Pulmonary artery endothelial cell (primary cell): ENCODE measurements at places on chromosomes 2 and 18. TPM values are rescaled to one million over a fixed set of nuclear protein-coding genes. Genes with fewer than 3 reads are reported as not detected.

TMEM17 gene
- 0.63 and 1.5 TPM in 2 replicates for total RNA-seq

SCN1A gene
- total RNA-seq, result not detected in 2 replicates

FOXD4L1 gene
- total RNA-seq, result 0.07 and 0.11 TPM in 2 replicates

SPDYA gene
- total RNA-seq, result 0.79 and 1.0 TPM in 2 replicates

SGPP2 gene
- not detected in 2 replicates for total RNA-seq

MAPK4 gene
- total RNA-seq, result not detected in 2 replicates

VPS54 gene
- 17.6 and 24.3 TPM in 2 replicates for total RNA-seq

ITPRIPL1 gene
- total RNA-seq, result 1.3 and 5.4 TPM in 2 replicates

CLEC4F gene
- total RNA-seq, result not detected in 2 replicates

- no peak for DNase-seq
Measured at GRCh38 chr2:16513626-16514025, 152.0 kb downstream of the CYRIA start.

GRCh38 chr2:44730593-44730992, 210.9 kb upstream of the SIX3 start:
- DNase-seq, result no peak

- no peak for DNase-seq
Measured at GRCh38 chr2:198309673-198310280, 505.4 kb downstream of the PLCL1 start.

DNA sequence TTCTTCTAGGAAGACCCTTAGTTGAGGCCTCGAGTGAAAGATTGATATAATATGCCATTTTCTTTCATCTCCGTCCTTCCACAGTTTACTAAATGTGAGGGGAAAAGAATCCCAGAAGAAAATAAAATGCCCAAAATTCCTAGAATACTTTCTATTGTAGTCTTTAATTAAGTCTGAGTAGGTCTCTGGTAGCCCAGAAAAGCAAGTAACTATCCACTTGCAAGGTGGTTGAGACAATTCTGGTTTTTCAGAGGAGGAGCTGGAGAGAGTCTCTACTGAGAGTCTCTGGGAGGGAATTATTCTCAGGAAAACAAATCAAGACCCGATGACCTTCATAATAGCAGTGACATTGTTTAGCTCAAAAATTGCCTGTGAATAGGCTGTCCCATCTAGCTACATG, 63.9 kb upstream of the TTC39C start:
- DNase-seq, result no peak

- DNase-seq, result no peak
Measured at GRCh38 chr2:174326161-174327020, 8.4 kb upstream of the SP9 start.

DNA sequence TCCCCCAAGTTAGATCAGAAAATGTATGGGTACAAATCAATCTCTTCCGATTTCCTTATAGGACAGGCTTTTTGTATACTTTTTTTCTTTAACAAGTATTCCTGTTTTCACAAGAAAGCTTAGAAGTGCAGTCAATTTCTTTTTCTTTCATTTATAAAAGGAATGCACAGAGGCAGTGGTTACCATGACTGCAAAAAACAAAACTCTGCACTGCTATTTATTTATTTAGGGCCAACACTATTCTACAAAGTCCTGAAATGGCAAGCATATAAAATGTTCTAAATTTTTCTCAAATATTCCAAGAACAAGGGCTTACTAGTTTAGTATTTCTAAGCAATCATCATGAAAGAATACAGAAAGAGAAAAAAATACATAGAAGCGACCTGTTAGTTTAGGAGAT, 22.2 kb downstream of the ATAD2B start:
- no peak for DNase-seq

- DNase-seq, result no peak
Measured at GRCh38 chr18:35573531-35573930, 8.0 kb upstream of the GALNT1 start.

DNA sequence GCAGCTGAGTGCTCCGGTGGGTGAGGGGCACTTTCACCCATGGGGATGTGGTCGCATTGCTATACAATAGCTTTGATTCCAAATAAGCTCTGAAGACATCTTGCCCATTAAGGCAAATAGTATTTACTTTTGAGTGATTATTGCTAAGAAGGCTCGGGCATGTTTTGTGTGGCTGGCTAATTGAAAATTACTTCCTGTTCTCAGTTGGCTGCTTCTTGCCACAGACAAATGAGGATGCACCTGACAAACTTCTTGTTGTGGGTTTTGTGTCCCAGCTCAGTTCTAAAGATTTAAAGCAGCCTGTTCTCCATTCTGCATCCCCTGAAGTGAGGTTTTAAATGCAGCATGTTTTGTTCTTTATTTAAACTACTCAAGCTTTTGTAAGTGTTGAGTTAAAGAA, 88.3 kb downstream of the KCNS3 start:
- DNase-seq, result no peak

DNA sequence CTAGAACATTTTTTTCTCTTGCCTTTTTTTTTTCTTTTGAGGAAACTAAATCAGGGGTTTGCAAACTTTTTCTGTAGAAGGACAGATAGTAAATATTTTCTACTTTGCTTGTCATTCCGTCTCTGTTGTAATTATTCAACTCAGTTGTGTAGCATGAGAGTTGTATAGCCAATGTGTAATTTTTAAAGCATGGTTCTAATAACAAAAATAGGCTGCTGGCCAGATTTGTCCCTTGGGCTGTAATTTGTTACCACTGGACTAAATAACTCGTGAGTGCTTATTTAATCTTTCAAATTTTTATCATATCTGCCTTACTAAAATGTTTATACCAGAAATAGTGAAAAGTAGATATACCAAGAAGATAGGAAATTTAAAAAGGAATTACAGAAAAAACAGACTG, 43.0 kb downstream of the CCDC148 start:
- DNase-seq, result no peak

DNA sequence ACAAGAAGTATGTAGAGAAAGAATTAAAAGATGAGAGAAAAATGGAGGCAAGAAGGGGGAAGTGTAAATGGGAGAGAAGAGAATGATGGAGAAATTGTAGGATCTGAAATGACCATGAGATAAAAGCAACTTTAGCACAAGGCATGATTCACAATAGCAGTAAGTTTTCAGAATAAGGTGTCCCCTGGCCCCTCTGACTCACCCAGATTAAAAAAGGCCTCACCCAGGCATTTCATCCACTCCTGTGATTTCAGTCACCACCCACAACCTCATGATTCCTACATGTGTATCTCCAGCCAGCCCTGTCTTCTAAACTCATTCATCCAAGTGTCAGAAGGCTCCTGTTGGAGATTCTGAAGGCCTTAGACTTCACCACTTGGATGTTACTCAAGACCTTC, 56.6 kb downstream of the SP100 start:
- DNase-seq, result no peak

GRCh38 chr2:207315131-207315530, 149.4 kb upstream of the KLF7 start:
- no peak for DNase-seq

DNA sequence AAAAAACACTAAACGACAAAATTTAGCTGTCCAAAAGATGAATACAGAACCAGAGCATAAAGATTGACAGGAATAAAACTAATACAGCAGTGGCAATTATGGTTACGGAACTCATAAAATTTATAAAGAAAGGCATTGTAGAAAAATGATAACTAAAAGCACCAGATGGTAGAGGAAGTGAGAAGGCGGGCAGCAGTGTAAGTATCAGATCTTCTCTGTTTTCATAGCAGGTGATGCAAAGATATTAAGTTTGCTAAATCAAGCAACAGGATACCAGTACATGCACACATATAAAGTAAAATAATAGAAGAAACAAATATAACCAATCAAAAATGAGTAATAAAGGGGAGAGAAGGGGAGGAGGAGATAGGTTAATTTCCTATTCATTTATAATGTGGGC, 103.9 kb upstream of the MEX3C start:
- DNase-seq, result no peak

DNA sequence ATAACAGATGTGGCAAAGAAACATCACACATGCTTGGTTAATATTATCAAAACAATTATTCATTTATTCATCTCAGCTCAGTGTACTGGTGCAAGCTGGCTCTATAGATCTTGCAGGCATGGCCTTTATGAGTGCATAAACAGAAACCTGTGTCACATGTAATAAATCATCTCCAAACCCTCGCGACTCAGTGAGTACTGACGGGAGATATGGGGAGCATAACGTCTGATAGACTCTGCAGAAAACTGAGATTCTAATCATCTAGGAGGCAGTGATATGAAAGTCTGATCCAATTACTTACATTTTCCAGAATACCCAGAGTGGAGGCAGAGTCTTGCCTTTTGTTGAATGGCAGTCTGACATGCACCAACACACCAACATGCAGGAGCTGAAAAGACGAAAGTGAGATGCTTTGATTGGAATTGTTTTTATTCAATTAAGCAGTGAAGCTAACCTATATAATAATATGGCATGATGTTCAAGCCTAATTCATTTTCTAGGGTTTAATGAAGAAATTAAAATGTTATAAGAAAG, 416.8 kb downstream of the RNF144A start:
- no peak for DNase-seq

DNA sequence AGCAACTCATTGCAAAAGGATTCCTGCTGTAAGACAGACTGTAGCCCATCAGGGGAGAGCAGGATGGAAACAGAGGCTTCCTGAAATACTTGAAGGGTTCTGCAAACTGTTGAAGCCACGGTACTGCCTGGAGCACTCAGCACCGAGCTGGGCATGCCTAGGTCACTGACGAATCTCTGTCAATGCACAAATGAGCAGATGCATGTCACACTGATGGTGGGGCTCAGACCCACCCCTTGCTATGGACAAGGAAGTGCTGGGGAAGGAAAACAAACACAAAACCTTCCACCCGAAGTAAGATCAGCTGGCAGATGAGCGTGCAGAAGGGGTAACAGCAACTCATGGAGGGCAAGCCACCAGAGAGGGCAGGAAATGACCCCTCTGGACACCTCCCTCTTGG, 136.7 kb downstream of the BCL2 start:
- DNase-seq, result no peak

DNA sequence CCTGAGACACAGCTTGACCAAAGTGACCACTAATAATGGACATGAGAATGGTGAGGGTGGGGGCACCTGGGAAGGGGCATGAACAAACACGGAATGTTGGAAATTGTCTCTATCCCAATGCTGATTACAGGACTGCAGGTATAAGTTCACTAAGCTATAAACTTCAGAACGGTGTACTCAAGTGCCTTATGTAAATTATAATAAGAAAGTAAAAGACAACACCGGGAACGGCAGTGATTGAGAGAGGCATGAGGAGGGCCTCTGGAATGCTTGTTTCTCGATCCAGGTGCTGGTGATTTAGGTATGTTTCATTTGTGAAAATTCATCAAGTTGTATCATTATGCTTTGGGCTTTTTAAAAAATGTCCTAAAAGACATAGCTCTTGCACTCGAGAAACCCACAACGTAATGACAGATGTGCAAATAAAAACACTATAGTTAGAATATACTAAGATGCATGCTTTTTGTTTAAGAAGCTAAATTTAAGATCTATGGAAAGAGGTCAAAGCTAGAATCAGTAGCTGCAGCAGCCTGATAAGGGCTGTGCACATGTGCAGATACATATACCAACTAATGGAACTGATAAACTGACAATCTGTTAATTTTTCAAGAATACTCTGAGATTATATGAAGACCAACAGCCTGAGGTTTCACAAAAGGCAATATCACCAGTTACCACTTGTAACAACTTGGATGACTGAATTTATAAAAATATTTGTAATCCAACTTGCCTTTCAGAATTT, 7.6 kb downstream of the HIBCH start:
- DNase-seq, result no peak

DNA sequence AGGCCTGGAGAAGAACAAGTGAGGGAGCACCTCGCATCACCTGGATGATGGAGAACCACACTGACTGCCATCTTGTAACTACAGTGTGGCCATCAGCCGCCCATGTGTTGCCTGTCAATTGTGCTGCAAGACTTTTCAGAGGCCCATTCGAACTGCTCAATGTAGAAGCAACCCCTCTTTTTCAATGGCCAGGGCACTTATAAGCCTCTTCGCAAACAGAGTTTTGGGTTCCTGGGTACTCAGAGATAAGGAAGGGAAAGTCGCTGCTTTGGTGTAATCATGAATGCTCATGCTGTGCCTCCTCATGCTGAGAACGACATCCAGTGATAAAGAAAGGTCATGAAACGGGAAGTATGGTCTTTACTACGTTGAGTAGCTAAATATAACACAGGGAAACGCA, 143.9 kb upstream of the SLC39A10 start:
- DNase-seq, result no peak

- DNase-seq, result no peak
Measured at GRCh38 chr2:163436963-163437362, 298.8 kb downstream of the FIGN start.

GRCh38 chr18:33034945-33035344, 262.1 kb upstream of the KLHL14 start:
- no peak for DNase-seq

- no peak for DNase-seq
Measured at GRCh38 chr2:121128741-121129659, 156.0 kb downstream of the TFCP2L1 start.

DNA sequence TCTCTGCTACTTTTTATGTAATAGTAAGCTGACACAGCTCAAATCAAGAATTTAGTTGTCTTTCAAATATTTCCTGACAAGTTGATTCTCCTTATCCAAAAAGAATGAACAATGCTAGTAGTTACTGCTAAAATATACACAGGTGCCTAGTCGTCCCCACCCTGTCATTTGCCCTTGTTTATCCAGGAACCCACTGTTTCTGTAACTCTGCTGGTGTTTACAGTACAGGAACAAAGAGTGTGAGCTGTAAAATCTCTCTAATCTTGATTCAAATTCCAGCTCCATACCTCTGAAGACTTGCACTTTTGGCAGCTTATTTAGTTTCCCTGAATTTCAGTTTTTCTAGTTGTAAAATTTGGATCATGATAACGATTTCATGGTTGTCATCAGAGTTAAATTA, 21.1 kb upstream of the SCYGR2 start:
- no peak for DNase-seq

DNA sequence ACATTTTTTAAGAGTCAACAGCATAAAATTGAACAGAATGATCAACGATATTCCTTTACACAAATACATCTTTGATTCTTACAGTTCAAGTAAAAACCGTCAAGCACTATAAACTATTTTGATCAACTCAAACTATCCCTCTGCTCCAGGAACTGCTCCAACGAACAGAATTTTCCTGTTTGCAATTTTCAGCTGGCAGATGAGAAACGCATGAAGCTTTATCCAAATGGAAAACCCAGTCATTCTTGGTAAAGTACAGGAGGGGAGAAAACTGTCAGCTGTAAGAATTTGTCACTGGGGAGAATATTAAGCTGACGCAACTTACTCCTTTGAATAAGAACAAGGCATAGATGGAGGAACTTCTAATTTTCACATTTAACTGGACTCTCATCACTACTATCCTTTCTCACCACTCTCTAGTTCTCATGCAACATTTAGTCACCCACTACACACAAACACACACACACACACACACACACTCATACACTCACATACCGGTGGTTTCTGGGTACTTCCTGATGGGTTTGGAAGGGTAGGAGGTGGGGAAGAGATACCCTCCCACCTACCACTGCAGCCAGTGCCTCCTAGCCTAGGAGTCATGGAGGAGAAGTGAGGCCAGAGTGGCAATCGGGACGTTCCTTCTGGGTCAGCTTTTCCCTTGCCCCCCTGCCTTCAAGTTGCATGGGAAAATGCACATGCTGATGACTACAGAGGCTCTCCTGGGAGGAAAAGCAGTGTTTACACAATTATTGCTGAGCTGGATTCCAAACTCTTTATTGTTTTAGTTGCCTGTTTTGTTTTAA, 54.0 kb upstream of the SPATS2L start:
- no peak for DNase-seq

GRCh38 chr18:32086881-32087280, 4.8 kb upstream of the RNF138 start:
- DNase-seq, result no peak
